ENCODE measurements at places on chromosomes 7 and 10.

- peak; percentile 3 for DNase-seq
These were observed 6.8 kb upstream of the MSRB2 start for GRCh38 chr10:23088609-23089008.

DNA sequence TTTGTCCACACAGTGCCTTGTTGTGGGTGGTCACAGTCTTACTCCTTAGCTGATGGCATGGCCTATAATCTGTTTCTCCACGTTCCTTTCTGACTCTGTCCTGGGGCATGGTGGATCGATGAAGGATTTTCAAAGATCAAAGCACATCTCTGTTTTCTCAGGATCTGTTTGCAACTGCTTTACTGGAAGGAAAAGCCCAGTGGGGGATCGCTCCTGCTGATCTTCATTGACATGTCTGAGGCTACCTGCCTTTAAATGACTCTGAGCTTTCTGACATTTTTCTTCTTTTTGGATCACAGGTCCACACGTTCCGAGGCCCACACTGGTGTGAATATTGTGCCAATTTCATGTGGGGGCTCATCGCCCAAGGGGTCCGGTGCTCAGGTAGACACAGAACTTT, 68.0 kb upstream of the PRR15 start:
- no peak for DNase-seq

DNA sequence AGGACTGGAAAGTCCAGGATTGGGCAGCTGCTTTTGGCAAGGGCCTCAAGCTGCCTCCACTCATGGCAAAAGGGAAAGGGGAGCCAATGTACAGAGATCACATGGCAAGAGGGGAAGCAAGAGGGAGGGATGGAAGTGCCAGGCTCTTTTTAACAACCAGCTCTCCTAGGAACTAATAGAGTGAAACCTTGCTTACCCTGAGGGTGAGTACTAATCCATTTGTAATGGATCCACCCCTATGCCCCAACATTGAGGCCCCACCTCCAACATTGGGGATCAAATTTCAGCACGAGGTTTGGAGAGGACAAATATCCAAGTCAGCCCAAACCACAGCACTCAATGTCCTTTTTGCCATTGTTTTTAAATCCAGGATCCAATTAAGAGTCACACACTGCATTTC, 12.5 kb downstream of the HABP2 start:
- no peak for DNase-seq

DNA sequence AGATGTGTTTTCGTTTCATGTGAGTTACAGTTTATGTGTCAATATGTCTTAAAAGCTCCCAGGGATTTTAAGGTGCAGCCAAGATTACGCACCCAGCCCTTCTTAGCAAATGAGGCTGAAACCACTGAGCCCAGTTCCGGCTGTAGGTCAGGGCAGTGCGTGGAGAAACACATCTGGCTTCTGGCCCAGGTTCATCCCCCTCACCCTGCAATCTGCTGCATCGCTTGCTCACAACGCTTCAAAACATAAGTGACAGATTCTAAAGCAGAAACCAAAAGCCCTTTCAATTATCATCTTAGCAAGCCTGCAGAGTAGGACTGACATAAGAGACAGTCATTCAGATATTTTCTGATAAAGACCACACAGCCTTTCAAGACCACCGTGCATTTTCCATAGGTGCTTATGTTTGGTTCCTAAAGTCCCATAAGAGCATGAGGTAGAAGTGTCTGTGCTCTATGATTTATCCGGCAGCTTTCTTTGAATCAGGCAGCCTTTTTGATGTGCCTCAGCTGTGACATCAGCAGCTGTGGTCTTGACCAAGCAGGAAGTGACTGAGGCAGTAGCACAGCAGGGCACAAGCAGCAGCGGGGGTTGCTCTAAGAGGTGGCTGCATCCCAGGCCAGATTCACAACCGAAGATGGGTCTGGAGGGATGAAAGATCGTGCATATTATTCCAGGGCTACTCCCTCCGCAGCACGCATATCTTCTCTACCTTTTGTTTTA, 72.1 kb upstream of the LYZL2 start:
- DNase-seq, result peak; percentile 42

DNA sequence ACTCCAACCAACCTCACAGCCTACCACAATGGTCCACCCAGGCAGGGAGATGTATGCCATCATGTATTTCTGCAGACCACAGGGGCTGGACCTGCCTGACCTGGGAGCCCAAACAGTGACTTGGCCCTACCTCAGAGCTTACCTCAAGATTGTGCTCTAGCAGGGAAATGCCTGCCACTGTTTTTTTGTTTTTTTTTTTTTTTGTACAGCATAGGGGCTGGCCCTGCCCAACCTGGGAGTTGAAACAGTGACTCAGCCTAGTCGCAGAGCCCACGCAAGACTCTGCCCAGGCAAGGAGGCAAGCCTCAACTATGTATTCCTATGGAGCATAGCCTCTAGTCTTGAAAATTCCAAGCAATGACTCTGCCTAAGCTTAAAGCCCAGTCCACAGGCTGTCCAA, 39.3 kb upstream of the CDK6 start:
- peak; percentile 3 for DNase-seq

DNA sequence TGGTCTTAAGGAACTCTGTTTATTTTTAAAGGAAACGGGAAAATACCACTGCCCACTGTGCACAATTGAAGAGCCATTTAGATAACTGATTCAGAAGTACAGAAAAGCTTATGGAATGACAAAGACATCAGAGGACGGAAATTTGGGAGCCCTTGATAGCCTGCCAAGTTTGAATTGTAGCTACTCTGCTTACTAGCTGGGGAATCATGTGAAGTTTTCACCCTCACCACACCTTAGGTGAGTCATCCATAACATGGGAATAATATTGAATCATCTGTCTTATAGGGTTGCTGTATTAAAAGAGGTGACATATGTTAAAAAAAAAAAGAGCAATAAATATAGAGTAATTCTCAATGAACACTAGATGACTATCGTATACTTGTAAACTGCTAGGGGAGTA, 1104.2 kb downstream of the GATA3 start:
- no peak for DNase-seq

- no peak for DNase-seq
These were observed 155.1 kb downstream of the LSM5 start for GRCh38 chr7:32335107-32335506.

- DNase-seq, result no peak
These were observed 124.0 kb downstream of the MAPK8 start for GRCh38 chr10:48430402-48430993.

DNA sequence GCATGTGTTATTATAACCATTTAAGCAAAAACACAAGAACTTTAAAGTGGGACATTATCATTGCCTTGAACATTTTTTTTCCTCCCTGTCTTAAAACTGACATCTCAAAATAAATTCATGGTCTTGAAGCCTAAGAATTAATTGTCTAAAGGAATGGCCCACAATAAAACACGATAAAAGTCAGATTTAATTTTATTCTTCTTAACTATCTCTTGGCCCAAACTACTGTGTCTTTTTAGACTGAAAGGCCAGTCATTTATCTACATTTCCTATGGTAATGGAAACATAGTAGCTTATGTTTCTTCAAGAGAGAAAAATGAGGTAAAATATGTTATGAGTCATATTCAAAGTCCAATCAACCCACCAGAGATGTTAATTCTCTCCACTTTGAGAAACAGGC, 24.4 kb upstream of the ETV1 start:
- DNase-seq, result no peak

DNA sequence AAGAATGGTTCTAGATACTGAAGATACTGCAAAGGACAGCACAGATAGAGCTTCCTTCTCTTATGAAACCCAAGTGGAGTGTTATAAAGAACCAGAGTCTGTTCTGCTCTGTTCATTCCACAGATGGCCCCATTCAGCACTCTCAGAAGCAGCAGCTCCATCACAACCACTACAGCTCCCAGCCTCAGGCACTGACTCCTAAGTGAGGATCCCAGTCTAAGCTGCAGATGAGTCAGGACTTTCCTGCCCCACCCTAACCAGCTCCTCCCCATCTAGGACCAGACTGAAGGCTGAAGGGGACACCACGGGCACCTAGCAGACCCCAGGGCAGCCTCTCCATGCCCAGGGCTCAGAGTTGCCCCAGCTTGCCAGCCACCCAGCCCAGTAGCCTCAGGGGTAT, 379.8 kb downstream of the GRID1 start:
- no peak for DNase-seq

- DNase-seq, result no peak
These were observed 281.1 kb upstream of the KLF14 start for GRCh38 chr7:131014906-131015656.

GRCh38 chr7:30859940-30860496, 51.6 kb upstream of the AQP1 start:
- peak; percentile 16 for DNase-seq

- DNase-seq, result peak; percentile 98
These were observed 4.1 kb upstream of the PLAU start for GRCh38 chr10:73906524-73907447.

DNA sequence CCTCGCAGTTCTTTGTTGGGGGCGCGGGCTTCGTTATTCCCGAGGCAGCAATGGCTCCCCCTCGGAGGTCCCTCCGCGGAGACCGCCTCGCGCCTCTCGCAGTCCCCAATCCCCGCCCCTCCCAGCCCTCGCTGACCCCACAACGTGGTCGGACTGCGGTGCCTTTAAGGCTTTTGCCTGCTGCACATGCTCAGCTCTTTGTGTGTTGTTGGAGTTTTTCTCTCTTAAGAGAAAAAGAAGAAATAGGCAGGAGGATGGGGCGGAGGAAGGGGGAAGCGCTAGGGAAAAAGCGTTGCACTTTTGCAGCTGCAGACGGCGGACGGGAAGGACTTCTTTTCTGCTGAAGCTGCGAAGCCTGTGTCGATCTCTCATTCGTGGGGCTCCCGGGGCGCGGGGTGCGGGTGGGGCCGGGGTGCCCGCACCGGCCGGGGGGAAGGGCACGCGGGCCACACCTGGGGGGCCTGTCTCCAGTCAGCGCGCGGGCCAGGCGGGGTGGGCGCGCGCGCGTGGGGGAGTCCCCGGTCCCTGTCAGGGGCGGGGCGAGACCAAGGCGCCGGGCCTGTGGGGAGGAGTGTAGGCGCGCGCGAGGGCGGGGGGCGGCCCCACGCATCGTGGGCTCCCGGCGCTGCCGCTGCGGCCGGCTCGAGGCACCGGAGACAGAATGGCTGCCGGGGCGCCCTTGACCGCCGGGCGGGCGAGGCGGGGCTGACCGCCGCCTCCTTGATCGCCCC, 445 bp upstream of the ATRNL1 start:
- peak; percentile 12 for DNase-seq

- DNase-seq, result peak; percentile 89
These were observed 583.5 kb upstream of the SEMA3D start for GRCh38 chr7:85770332-85770731.

- no peak for DNase-seq
These were observed 89.2 kb downstream of the AOAH start for GRCh38 chr7:36635091-36635490.

- peak; percentile 84 for DNase-seq
These were observed 18.3 kb downstream of the STEAP1B start for GRCh38 chr7:22481726-22482125.

- no peak for DNase-seq
These were observed 144.2 kb downstream of the MDFIC start for GRCh38 chr7:115066050-115066449.

- no peak for DNase-seq
These were observed 61.1 kb upstream of the DDC start for GRCh38 chr7:50626286-50626685.

- no peak for DNase-seq
These were observed 157.5 kb downstream of the MGMT start for GRCh38 chr10:129624526-129624925.

DNA sequence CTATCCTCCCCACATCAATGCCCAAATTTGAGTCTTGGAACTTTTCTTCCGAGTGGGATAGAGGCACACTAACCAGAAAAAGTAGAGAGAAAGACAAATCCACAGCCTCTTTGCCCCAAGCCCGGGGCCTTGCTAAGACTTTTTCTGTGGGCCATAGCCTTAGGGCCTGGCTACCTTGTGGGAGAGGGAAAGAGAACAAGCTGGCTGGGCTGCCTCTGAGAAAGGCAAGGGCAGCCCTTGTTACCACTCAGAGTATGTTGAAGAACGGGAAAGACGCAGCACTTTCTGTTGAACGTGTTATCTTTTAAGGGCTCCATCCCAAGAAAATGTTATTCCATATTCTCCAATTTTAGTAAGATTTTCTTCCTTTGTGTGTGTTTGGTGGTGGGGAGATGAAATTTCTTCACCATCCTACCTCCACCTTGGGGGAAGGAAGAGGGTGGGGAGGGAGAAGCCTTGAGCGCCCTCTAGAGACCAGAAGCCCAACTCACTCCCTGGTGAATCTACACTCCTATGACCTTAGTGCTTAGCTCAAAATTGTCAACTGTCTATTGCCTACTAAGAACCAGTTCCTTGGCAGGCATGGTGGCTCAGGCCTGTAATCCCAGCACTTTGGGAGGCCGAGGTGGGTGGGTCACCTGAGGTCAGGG, 3.9 kb upstream of the NRF1 start:
- peak; percentile 32 for DNase-seq

GRCh38 chr10:78700816-78701520, 367.8 kb upstream of the ZMIZ1 start:
- no peak for DNase-seq

DNA sequence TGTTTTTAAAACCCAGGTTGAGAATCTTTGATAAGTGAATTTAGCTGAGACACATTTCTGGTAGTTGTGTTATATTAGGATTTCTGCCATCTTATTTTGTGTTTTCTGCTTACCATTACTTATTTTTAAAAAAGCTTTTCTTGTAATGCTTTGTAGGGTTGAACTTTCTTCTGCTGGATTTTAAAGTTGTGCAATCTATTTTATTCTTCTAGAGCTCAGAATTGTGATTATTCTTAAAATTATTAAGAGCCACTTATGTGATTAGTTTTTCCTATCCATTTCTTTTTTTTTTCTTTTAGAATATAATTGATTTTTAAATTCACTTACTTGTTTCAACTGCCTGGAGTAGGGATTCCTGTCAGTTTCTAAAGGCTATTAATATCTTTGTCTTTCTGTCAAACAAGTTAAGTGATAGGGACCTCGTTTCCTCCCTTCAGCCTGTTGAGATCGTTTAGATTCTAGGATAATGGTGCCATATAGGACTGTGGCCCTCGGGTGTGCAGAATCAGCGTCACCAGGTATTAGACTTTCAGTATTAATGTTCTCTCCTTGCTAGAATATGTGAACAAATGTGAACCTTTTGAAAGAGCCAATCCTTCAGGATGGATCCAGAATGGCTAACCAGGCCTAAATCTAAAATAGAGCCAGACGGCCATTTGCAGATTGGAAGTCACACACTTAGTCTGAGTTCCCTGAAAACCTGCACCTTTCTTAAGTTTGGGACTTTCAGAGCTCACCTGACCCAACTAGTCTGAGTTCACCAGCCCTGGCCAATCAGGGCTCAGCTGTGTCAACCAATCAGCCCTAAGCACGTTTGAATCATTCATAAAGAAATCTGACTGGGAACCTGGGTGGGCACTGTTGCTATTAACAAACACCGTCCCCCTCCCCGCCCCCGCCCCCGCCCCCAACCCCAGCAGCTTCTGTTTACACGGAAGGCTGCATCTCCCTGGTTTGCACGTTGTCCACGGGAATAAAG, 26.2 kb downstream of the CUX1 start:
- DNase-seq, result no peak

GRCh38 chr7:27157702-27158431, 1.4 kb upstream of the HOXA7 start:
- DNase-seq, result no peak
